ENCODE measurements at places on chromosomes 11 and 22.

DNA sequence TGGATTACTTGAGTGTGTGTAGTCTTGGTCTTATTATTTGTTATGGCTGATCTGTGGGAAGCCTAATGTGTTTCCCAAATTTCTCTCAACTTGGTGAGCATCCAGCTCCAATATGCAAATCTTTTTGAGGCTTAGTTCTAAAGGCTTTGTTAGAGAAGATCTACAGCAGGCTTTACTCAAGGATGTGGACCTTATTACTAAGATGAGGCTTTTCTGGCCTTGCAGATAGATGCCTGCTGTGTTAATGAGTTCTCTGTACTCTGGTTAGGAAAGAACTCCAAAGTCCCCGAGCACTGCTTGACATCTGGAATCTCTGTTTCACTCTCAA lies 24.1 kb downstream of the MYEOV start:
- no peak for DNase-seq

DNA sequence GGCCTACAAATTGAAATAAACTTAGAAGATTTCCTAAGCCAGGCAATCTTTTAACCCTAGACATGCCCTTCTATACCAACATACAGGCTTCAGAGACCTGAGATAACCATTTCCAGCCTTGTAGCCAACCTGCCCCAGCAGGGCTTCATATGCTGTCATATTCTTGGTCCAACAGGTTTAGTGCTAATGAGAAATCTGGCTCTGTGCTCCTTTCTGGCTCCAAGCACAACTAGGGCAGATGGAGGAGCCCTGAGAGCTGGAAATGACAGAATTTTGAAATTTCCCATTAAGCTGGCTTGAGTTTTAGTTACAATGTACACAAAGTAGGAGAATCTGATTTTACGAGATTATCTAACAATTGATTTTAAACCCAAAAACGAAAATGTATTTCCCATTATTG lies 323.0 kb upstream of the CCDC90B start:
- DNase-seq, result peak; percentile 73

DNA sequence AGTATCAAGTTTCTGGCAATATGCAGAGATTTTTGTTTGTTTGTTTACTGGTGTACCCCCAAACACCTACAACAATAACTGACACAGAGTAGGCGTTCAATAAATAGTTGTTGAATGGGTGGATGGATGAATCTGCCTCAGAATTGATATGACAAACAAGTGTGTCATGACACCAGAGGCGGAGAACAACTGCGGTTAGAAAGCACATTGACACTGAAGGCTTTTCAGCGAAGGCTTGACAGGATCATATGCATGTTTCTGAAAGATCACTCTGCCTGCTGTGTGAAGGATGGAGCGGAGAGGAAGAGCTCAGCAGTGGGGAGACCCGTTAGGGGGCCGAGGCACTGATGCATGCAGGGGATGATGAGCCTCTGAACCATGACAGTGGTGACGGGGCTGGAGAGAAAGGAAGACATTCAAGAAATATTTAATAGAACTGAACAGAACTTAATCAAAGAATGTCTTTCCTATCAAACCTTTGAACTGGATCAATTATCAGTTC lies 108.5 kb upstream of the USP47 start:
- no peak for DNase-seq

DNA sequence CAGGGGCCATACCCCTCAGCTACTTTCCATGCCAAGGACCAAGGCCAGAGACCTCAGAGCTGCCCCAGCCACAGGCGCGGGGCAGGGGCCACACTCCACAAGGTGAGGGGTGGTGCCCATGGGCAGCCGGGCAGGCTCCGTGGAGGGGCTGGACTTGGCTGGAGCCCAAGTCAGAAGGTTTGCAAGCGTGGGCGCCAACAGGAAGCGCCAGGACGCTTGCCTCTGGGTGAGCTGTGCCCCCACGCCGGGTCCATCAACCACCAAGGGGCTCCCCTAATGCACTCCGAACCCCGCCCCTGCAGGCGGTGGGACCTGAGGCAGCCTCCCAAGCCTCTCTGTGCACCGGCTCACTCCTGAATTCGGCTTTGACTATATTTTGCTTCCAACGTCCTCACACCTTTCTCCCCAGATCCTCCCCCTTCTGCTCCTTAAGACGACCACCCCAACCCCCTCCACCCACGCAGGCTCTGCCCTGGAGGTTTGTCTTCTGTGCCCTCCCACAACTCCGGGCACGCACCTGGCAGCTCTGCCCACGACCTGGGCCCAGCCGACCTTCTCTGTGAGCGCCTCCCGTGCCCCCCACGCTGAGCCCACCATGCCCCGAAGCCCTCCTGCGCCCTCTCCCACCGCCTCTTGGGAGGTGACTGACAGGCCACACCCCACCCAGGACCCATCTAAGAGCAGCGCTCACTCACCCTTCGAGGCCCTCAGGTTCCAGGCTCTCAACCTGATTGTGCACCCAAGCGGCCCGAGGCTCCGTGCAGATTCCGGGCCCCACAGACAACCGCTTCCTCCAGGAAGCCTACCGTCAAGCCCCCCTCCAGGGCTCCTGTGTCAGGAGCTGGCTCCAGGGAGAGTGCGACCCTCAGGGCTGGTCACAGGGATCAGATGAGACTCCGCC lies 2.6 kb upstream of the PKP3 start:
- no peak for DNase-seq

DNA sequence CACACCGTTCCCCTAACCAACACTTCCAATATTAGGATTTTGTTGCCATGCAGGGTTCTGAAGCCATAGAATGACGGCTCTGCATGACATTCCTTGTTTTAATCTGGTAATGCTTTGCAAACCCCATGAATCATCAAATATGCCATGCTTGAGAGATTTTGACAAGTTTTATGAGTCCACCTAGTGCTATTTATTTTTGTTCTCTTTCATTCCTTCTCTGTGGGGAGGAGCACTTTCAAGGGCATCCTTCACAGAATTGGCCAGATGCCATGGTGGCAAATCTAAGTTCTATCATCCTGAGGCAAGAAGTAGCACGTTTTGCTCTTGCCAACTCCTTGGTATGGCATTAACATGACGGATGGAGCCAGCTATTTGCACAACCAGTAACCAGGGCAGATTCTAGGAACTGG lies 268.4 kb downstream of the FAM76B start:
- DNase-seq, result no peak

- no peak for DNase-seq
These were observed 1.3 kb downstream of the WEE1 start for GRCh38 chr11:9574622-9575259.

- no peak for DNase-seq
These were observed 482.6 kb downstream of the MIAT start for GRCh38 chr22:27139935-27140511.

GRCh38 chr11:104086621-104087020 lies 50.2 kb downstream of the DDI1 start:
- no peak for DNase-seq

GRCh38 chr11:134945993-134946392 lies 534.0 kb upstream of the B3GAT1 start:
- no peak for DNase-seq

- no peak for DNase-seq
These were observed 8.2 kb downstream of the TOM1 start for GRCh38 chr22:35307892-35308291.
